ENCODE measurements at places on chromosomes 13 and 19.

DNA sequence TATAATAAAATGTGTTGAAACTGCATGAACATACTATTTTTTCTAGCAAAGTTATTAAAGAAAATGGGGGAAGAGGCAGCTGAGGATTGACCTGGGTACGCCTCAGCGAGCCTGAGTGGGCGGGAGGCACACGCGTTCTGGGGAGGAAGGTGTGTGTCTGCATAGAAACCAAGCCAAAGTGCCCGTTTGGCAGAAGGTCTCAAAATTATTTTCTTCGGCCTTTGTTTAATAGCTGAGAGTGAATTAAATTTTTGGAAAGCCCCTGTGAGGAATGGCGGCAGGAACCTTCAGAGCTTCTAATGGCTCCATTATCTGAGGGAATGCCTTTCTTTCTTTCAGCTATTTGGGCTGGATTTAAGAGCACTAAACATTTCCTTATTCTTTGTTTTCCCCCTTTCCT is 5.2 kb downstream of the ZIC2 start:
- peaks cover 9% of the 10 kb centered on the region for H3K4me1 ChIP-seq
- no peak for DNase-seq
- no peak overlapping the region for H3K27ac ChIP-seq
- H3K27me3 ChIP-seq = no peaks in the 10 kb centered on the region
- peaks cover 9% of the 10 kb centered on the region for H3K36me3 ChIP-seq

DNA sequence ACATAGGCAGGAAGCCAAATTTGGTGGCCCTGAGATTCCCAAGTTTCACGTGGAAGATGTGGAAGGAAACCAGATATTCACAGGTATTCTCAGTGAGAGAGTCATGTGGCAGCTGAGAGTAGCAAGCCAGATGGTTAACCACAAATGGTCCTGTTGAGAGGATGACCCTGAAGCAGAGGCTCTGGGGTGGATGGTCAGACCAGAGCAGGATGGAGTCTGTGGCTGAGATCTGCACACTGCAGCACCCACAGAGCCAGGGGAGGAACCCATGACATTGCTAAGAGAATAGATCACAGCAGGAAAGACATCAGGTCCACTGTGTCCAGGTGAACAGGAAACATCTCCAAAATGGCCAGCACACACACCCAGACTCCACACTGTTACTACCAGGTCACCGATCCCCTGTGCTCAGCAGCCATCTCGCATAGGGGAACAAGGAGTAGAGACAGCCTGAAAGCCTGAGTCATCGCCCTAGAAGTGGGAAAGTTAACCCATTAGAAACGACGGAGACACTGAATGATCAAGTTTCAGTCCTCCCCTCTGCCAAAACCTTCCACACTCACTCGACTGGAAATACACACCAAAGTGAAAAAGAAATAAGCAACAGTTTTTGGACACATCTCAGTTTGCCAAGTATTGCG is 160.0 kb downstream of the RBM26 start:
- DNase-seq = peak; percentile 11
- H3K4me3 ChIP-seq = no peak overlapping the region
- H3K27me3 ChIP-seq = peaks cover 19% of the 10 kb centered on the region
- H3K27ac ChIP-seq = no peak overlapping the region
- H3K4me1 ChIP-seq = no peaks in the 10 kb centered on the region
- H3K36me3 ChIP-seq = no peaks in the 10 kb centered on the region

GRCh38 chr13:30529085-30529834 is 63.5 kb upstream of the HMGB1 start:
- peak; percentile 4 for DNase-seq
- no peaks in the 10 kb centered on the region for H3K4me1 ChIP-seq
- no peaks in the 10 kb centered on the region for H3K27me3 ChIP-seq
- no peak overlapping the region for H3K27ac ChIP-seq

GRCh38 chr13:31587698-31588266 is 151.5 kb upstream of the RXFP2 start:
- H3K36me3 ChIP-seq = no peaks in the 10 kb centered on the region
- H3K4me1 ChIP-seq = no peaks in the 10 kb centered on the region
- H3K27me3 ChIP-seq = peaks cover 27% of the 10 kb centered on the region
- no peak overlapping the region for H3K4me3 ChIP-seq
- DNase-seq = no peak
- no peak overlapping the region for H3K27ac ChIP-seq

- DNase-seq = peak; percentile 89
- peaks cover 6% of the 10 kb centered on the region for H3K4me1 ChIP-seq
Observed at GRCh38 chr19:52397310-52398080, at the start of gene ZNF528. Gene ZNF528 (plus strand): TSS chr19:52397849. CDS start chr19:52402014, 4,165 bp downstream.

- H3K27me3 ChIP-seq = no peaks in the 10 kb centered on the region
- H3K4me3 ChIP-seq = no peak overlapping the region
- H3K27ac ChIP-seq = no peak overlapping the region
Observed at GRCh38 chr19:5580161-5580571, 12.4 kb upstream of the TINCR start.

DNA sequence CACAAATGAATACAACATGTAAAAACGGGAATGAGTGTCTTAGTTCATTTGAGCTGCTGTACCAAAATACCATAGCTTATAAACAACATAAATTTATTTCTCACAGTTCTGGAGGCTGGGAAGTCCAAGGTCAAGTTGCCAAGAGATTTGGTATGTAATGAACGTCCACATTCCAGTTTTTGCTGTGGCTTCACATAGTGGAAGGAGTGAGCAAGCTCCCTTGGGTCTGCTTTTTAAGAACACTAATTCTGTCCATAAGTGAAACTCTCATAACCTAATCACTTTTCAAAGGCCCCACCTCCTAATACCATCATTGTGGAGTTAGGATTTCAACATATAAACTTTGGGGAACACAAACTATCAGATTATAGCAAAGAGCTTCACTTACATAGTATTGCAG is 1189.6 kb downstream of the PCDH9 start:
- no peaks in the 10 kb centered on the region for H3K4me1 ChIP-seq
- no peak overlapping the region for H3K4me3 ChIP-seq
- H3K27ac ChIP-seq = no peak overlapping the region
- no peaks in the 10 kb centered on the region for H3K36me3 ChIP-seq
- no peaks in the 10 kb centered on the region for H3K27me3 ChIP-seq

DNA sequence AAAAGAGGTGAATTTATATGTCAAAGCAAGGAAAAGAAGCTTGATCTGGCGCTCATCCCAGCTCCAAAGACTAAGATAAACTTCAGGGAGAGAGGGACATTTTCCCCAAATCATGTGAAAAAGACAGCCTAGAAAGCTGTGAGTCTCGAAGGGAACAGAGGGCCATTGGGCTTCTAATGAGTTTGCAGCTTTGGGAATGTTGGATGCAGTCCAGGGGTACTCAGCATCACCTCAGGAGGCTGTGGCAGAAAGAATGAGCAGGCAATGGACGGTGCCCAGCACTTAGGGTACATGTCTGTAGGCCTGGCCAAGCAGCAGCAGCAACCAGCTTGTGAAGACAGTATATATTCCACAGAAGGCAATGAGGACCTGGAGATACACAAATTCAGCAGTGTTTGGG is 25.7 kb upstream of the WASF3 start:
- peaks cover 62% of the 10 kb centered on the region for H3K27me3 ChIP-seq
- no peak overlapping the region for H3K4me3 ChIP-seq
- no peak for DNase-seq

GRCh38 chr13:111111376-111111937 is 3.7 kb upstream of the ARHGEF7 start:
- no peaks in the 10 kb centered on the region for H3K36me3 ChIP-seq
- H3K4me3 ChIP-seq = no peak overlapping the region
- H3K4me1 ChIP-seq = no peaks in the 10 kb centered on the region
- DNase-seq = no peak
- no peak overlapping the region for H3K27ac ChIP-seq
- H3K27me3 ChIP-seq = peaks cover 88% of the 10 kb centered on the region

DNA sequence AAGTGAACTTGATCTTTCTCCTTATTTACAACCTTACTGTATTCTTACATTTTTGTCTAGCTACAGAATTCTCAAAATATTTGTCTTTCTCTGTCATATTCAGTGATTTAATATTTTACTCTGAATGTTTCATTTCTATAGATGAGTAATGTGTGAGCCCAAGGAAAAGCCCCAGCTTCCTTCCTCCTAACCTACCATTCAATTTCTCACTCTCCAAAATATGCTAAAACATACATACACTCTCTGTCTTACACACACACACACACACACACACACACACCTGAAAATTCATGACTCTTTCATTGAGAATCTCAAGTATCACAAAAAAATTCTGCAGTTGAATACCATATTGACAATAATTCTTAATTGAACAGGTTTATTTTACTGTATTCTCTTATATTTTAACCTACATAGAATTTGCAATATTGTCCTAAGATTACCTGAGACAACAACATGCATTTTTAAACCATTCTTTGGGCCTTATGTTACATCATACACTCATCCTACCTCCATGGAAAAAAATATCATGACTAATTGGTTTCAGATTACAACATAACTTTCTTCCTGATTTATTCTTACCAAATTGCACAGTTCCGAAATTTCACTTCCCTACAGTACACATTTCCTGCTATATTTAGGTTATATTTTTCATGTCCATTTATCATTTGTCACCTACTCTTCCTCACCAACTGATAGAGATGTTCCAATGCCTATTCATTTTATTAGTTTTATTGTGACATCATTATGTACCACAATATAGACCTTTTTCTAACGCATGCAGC is 1965.6 kb upstream of the PCDH20 start:
- peak; percentile 20 for DNase-seq
- H3K27me3 ChIP-seq = no peaks in the 10 kb centered on the region
- H3K4me1 ChIP-seq = peaks cover 10% of the 10 kb centered on the region
- H3K36me3 ChIP-seq = no peaks in the 10 kb centered on the region
- H3K27ac ChIP-seq = no peak overlapping the region
- no peak overlapping the region for H3K4me3 ChIP-seq

- no peak overlapping the region for H3K27ac ChIP-seq
- H3K4me3 ChIP-seq = no peak overlapping the region
- no peak for DNase-seq
- H3K27me3 ChIP-seq = no peaks in the 10 kb centered on the region
Observed at GRCh38 chr19:17753976-17754375, 2.7 kb downstream of the FCHO1 start.

GRCh38 chr19:35041548-35042055 is at the start of gene HPN:
Gene HPN (plus strand): TSS chr19:35041721. CDS start chr19:35042507, 786 bp downstream.
- H3K4me3 ChIP-seq = no peak within 1 kb of the TSS
- no peak for DNase-seq
- H3K27ac ChIP-seq = no peak within 1 kb of the TSS
- no peaks in the 10 kb centered on the region for H3K27me3 ChIP-seq
- no peaks in the 10 kb centered on the region for H3K36me3 ChIP-seq

DNA sequence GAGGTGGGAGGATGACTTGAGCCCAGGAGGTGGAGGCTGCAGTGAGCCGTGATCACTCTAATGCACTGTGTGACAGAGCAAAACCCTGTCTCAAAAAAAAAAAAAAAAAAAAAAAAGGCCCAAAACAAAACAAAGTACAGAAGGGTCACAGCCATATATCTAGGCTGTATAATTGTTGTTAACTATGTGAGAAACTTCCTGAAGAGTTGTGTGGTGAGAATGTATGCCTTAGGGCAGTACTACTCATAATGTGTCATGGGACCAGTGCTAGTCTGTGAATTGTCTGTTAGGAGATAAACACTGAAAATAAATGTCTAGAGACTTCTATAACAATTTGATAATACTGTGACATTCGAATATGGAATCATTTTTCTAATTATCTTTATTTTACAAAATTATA is 43.1 kb downstream of the PAN3 start:
- peaks cover 26% of the 10 kb centered on the region for H3K36me3 ChIP-seq
- H3K27me3 ChIP-seq = no peaks in the 10 kb centered on the region
- DNase-seq = peak; percentile 67
- H3K4me3 ChIP-seq = no peak overlapping the region
- peaks cover 15% of the 10 kb centered on the region for H3K4me1 ChIP-seq

DNA sequence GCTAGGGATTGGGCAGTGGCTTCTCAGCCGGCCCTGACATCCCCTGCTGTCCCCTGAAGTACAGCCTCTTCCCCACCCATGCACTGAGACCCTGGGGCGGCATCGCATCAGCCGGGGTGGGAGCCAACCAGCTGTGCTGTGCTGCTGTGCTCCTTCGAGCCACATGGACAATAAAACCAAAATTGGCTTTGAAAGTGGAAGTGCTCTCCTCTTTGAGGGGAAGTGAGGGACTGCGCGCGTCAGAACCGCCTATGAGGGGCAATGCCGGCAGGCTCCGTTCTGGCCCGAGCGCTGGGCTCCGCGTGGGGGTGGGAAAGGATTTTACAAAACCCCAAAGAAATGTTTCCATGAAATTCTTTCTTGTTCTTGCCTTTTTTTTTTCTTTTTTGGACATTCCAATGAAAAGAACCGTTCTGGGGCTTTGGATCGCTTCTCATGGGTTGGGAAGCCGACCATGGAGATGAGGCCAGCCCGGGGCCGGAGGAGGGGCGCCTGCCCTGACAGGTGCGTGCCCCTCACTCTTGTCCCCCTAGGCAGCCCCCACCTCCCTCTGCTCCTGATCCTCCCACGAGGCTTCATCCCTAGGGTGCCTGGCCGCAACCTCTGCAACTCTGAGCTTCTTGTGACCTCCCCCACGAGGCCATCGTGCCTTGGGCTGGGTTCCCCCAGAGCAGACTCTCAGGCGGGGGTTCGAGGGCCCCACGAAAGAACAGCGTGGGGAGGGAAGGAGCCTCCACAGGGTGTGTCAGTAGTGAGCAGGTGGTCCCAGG is 22.6 kb downstream of the KLHL26 start:
- no peak overlapping the region for H3K4me3 ChIP-seq
- peaks cover 18% of the 10 kb centered on the region for H3K27me3 ChIP-seq
- no peak for DNase-seq
- H3K4me1 ChIP-seq = peaks cover 7% of the 10 kb centered on the region
- peaks cover 12% of the 10 kb centered on the region for H3K36me3 ChIP-seq

- H3K4me3 ChIP-seq = no peak overlapping the region
- H3K27me3 ChIP-seq = no peaks in the 10 kb centered on the region
- H3K36me3 ChIP-seq = peaks cover 6% of the 10 kb centered on the region
- H3K27ac ChIP-seq = no peak overlapping the region
- H3K4me1 ChIP-seq = peaks cover 4% of the 10 kb centered on the region
Observed at GRCh38 chr19:16025108-16026101, 50.9 kb upstream of the TPM4 start.

- H3K27ac ChIP-seq = no peak overlapping the region
- no peak for DNase-seq
- no peaks in the 10 kb centered on the region for H3K27me3 ChIP-seq
- peaks cover 4% of the 10 kb centered on the region for H3K36me3 ChIP-seq
Observed at GRCh38 chr19:38743394-38744297, 628 bp downstream of the CAPN12 start.

DNA sequence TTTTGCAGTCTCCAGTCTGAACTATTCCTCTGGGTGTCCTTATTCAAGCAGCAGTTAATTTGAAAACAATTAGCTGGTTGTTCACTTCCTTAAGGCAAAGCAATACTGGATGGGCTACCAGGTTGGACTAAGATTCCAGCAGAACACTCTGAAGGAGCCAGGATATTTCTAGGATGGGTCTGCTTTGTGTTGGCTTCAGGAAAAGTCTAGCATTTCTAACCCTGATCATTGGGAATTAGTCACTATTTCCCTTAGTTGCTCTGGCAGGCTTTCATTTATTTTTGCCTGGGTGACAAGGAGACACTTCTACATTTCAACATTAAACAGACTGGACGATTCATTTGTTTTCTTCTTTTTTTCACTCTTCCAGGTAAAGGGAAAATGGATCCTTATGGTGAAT is 228.4 kb downstream of the ENOX1 start:
- no peaks in the 10 kb centered on the region for H3K4me1 ChIP-seq
- H3K27me3 ChIP-seq = no peaks in the 10 kb centered on the region
- no peak for DNase-seq
- no peak overlapping the region for H3K4me3 ChIP-seq
- no peaks in the 10 kb centered on the region for H3K36me3 ChIP-seq
- no peak overlapping the region for H3K27ac ChIP-seq
